ENCODE measurements at places on chromosomes 11 and 22. TPM values are rescaled to one million over a fixed set of nuclear protein-coding genes. Genes with fewer than 3 reads are reported as not detected.

GRCh38 chr22:42596336-42596735 is 18.3 kb downstream of the POLDIP3 start:
- DNase-seq: peak; percentile 47

DNA sequence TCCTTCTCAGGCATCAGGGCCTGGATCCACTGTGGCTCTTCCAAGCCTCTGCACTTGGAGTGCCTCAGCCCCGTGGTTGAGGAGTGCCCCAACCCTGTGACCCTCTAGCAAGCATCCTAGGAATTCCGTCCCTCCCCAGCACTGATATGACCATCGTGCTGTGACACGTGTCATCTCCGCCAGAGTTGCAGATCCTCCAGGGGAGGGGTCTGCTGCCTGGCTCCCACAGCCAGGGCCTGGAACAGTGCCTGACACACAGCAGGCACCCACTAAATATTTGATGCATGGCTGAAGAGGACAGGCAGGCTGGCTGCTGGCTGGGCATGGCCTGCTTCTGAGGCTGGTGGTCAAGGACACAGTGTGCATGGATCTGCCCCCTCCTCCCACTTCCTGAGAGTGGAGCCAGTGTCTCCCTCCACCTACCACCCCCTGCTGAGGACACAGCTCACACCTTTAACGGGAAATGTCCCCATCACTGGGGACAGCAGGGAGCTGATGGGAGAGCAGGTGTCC is 1.7 kb upstream of the CD81 start:
- DNase-seq: no peak

GRCh38 chr22:21711851-21712250 is 23.7 kb downstream of the YPEL1 start:
- DNase-seq: no peak

- DNase-seq: no peak
These were observed 126.4 kb upstream of the RASSF10 start for GRCh38 chr11:12882670-12883069.

DNA sequence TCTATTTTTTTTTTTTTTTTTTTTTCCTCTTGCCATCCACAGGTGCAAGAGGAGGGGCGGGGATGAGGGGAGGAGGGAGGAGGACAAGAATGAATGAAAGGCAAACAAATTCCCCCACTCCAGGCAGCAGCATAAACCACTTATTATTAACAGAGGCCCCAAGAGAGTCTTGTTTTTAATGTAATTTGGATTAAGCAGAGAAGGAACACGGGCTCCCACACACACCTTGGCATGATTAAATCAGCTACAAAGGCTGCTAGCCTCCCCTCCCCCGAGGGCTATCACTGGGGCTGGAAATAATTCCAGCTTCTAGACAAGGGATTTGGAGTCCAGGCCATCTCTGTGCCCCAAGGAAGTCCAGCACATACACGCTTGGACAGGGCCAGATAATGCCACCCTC is 93.4 kb upstream of the DRD2 start:
- DNase-seq: no peak

The P2RY2 gene
- not detected for total RNA-seq

- DNase-seq: no peak
These were observed 29.0 kb downstream of the GLYATL1 start for GRCh38 chr11:58968251-58968711.

- DNase-seq: no peak
These were observed 7.3 kb downstream of the TRIM34 start for GRCh38 chr11:5631969-5632635.
